T47D (cell line): ENCODE measurements at places on chromosomes 7 and 10.

DNA sequence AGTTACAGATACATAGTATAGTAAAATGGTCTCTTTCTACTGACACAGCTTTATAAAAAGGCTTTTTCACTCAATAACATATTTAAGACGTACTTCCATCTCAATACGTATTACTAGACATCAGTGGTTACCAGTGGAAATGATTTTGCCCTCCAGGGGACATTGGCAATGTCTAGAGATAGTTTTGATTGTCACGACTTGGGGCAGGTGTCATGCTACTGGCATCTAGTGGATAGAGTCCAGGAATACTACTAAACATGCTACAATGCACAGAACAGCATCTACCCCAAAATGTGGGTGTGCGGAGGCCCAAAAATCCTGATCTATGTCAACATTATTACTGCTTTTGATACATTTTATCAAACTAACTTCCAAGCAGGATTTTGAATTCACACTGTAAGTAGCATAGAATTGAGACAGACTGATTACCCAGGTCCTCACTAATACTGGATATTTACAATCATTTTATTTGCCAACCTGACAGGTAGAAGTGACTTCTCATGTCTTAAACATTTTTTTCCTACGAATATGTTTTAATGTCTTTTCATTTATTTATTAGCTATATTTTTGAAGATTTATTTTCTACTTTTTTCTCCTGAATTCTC is 53.8 kb downstream of the HGF start:
- DNase-seq: peak; percentile 79

- DNase-seq: no peak
Measured at GRCh38 chr10:8069108-8069507, 14.6 kb downstream of the GATA3 start.

- DNase-seq: no peak
Measured at GRCh38 chr10:20892011-20892585, 5.0 kb downstream of the NEBL start.

DNA sequence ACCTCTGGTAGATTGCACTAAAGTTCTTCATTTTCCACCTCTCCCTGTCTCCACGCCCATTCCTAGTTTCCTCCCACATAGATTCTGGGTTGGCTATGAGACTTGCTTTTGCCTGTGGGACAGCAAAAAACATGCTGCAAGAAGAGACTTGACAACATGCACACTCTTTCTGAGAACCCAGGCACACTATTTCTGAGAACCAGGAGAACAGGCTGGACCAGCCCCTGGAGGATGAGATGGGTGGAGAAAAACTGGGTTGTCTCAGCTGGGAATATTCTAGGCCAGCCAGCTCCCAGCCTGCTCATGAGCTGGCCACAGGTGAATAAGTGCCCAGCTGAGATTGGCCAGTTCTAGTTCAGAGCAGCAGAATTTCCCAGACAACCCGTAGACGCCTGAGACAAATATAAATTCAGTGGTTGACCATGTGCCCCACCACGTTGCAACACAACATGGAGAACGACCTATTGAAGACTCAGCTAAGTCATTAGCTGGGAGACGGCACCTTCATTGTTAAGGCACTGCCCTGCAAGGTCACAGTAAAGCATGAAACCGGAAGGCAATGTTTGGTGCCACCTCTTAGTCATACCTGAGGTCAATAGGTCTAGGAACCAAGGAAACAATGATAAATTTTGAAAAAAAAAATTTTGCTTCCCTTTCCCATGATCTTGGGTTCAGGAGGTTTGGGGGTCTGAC is 92.7 kb upstream of the AKR1E2 start:
- no peak for DNase-seq

- no peak for DNase-seq
Measured at GRCh38 chr7:19920705-19921104, 147.3 kb upstream of the TMEM196 start.

GRCh38 chr7:150903606-150904005 is 51.3 kb downstream of the AOC1 start:
- DNase-seq: no peak

DNA sequence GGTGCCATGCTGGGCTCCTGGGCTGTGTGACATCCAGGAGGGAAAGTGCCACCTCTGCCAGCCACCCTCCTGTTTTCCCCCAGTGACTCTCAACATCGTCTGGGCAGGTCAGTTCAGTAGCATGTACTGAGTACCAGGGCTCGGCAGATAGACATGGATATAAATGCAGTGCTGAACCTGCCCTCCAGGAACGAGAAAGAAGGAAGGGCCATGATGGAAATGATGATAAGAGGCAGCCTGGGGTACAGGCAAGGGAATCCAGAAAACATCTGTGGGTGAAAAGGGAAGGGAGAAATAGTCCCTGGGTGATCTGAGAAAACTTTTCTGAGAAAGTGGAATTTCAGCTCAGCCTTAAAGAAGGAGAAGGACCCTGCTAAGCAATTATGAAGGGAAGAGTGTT is 12.1 kb downstream of the CNNM1 start:
- no peak for DNase-seq
